ENCODE measurements at places on chromosomes 4 and X.

GRCh38 chr4:22434895-22435294, 81.0 kb downstream of the ADGRA3 start:
- no peak for DNase-seq

DNA sequence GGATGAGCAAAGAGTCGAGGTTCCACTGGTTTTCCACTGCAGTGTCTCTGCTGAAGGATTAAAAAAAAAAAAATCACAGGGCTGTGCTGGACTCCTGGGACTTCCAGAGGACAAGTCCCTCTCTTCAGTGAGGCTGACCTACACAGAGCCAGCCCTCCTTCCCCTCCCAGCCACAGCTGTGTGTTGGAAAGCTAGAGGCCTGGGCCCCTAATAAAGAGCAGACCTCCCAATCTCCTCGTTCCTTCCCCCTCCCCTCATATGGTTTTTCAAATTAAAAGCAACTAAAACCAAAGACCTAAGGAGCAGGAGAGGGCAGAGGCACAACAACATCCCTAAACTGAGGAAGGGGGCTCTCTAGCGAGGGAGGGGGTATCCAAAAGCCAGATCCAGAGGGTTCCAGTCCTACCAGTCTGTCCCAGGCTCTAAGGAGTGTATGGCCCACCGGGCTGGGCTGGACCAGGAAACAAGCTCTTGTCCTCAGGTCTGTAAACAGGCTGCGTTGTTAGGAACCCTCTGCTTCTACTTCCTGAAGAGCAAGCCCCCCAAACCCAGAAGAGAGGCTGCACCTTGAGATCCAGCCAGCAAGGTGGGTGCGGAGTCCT, 4.0 kb upstream of the PDGFRA start:
- DNase-seq, result no peak

DNA sequence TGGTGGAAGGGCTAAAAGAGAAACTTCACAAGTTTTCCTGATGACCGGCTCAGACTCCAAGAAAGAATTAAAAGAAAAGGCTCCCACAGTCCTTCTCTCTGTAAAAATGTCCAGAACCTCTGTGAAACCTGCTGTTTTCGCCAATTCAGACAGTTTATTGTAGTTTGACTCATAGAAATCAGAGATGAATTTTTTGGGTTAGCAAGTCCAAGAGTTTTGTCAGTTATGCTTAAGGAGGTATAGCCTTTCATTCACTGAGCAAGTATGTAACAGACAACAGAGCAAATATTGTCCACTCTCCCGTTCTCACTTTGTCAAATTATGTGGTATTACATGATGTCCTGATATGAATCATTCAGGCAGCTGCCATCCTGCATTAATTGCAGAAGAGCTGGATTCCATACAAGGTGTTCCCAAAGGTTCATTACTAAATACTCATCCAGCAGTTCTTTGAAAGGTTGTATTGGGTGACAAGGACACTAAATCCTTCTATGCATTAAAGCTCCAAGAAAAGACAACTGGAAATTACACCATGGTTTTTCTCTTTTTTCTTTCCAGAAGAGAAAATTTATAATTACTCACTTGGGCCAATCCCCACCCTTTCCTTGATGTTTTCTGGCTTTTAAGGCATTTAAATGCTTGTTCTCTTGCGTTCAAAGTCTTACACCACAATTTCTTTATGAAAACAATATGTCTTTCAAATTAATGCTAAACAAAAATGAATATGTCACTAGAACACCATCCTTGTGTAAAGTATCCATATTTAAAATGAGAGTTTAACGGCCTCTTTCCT, 30.0 kb upstream of the PLAC1 start:
- DNase-seq, result no peak

DNA sequence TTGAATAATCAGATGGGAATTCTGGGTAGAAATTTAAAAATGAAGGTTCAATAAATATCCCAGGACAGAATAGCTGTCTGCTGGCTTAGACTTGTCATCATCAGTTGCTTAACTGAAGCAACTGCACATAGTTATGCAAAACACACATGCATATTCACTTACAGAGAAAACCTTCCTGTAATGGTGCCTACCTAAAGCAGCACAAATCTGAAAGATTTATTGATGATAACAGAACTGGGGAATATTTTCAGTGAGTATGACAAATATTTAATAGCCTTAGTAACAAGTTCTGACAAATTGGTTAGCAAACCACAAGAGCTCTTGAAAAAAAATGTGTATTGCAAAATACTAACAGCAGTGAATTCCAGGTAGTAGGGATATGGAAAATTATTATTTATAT, 606.8 kb upstream of the BOD1L1 start:
- DNase-seq, result no peak

DNA sequence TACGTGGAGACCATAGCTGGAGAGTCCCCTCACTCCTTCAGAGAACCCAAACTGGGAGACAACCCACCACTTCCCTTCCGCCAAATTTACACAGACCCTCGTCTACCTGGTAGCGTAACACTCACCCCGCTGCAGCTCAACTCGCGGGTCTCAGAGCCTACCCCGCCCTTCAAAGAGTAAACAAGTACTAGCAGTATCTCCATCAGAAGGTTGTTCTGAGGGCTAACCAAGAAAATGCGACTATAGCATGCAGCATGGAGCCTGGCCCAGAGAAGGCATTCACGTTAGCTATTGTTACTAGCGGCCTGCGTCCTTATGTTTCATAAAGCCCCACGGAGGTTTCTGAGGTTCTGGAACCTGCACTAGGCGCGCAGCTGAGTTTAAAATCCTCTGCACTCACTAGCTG, 531 bp upstream of the MANBA start:
- no peak for DNase-seq

- DNase-seq, result no peak
Observed at GRCh38 chr4:13905543-13905942, 278.0 kb upstream of the BOD1L1 start.

- DNase-seq, result no peak
Observed at GRCh38 chrX:74492720-74493201, 71.5 kb downstream of the SLC16A2 start.

DNA sequence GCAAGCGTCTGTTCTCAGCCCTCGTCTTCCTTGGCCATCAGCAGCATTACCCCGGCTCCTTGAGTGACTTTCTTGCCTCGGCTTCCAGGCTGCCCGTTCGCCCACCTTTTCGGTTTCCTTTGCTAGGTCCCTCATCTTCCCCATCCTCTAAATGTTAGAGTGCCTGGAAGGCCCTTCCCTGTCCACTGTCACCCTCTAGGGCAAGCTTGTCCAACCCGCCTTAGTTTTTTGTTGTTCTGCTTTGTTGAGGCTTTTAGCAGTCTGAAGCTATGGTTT, 62.7 kb downstream of the TBC1D14 start:
- DNase-seq, result no peak

GRCh38 chrX:153966841-153967535, 4.6 kb downstream of the HCFC1 start:
- DNase-seq, result no peak

- no peak for DNase-seq
Observed at GRCh38 chrX:13293700-13294099, 26.2 kb downstream of the ATXN3L start.

DNA sequence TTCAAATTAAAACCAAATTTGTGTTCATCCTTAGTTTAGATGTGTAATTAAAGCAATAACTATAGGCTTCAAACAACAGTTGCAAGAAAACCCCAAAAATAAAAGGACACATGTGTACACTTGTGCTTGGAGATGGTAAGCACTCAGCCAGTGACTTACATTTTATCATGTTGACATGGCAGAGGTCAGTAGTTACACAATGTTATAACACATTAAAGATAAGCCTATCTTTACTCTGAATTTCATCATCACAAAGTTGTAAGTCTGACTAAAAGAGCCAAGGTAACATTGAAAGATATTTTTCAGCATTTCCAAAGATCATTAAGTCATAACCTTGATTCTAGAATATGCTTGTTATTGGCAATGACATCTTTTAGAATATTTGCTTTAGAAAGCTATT, 98.5 kb upstream of the PNPLA4 start:
- no peak for DNase-seq

DNA sequence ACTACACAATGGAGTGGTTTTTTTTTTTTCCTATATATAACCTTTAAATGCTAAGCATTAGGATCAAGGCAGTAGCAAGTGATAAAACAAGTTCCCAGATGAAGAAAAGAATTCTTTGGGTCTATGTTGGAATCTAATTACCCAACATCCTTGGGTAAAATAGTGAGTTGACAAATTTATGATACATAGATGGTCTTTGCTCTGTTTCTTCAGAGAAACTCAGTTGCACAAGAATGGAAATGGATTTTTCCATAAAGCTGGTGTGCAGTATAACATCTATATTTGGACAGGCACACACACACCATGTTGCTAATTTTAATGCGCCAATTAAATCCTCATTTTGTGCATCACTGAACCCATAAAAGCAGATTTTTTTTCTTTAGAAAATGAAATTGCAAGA, 137.0 kb upstream of the MED14 start:
- DNase-seq, result no peak

DNA sequence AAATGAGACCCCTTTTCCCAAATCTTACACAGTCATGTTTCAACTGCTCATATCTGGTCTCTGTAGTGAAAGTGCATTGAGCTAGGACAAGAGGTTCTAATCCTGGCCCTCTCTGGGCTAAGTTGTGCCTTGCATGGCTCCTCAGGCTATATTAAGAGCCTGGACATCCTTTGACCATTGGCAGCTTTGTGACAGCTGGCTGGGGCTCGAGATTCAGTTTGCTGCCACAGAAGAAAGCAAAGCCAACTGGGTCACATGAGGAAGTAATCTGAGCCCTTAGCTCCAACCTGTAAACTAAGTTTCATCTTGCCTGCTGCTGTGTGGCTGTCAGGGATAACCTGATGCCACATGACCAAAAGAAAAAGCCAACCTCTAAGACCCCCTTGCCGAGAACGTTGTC, 51.8 kb upstream of the JADE1 start:
- DNase-seq, result no peak

GRCh38 chr4:154208424-154208823, 283.2 kb downstream of the DCHS2 start:
- no peak for DNase-seq

GRCh38 chr4:112840061-112840460, 203.1 kb downstream of the LARP7 start:
- DNase-seq, result no peak

- no peak for DNase-seq
Observed at GRCh38 chr4:149835280-149835679, 19.6 kb upstream of the IQCM start.

GRCh38 chr4:36041340-36041739, 203.0 kb downstream of the ARAP2 start:
- DNase-seq, result no peak

DNA sequence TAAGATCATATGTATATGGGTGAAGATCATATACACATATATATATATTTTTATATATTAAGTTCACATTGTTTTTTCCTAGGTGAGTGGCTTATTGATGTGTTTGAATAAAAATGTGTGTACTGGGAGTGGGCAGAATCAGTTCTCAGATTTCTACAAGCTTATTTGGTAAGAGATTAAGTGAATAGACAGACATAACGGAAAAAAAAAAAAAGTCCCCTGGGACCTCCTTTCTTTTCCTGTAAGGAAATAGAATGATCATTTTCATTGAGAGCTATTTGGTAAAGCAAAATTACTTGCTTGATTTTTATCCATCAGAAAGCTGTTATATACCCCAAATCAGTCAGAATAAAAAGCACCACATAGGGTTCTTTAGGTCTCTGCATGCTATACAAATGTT, 597.7 kb downstream of the PCDH18 start:
- DNase-seq, result no peak

DNA sequence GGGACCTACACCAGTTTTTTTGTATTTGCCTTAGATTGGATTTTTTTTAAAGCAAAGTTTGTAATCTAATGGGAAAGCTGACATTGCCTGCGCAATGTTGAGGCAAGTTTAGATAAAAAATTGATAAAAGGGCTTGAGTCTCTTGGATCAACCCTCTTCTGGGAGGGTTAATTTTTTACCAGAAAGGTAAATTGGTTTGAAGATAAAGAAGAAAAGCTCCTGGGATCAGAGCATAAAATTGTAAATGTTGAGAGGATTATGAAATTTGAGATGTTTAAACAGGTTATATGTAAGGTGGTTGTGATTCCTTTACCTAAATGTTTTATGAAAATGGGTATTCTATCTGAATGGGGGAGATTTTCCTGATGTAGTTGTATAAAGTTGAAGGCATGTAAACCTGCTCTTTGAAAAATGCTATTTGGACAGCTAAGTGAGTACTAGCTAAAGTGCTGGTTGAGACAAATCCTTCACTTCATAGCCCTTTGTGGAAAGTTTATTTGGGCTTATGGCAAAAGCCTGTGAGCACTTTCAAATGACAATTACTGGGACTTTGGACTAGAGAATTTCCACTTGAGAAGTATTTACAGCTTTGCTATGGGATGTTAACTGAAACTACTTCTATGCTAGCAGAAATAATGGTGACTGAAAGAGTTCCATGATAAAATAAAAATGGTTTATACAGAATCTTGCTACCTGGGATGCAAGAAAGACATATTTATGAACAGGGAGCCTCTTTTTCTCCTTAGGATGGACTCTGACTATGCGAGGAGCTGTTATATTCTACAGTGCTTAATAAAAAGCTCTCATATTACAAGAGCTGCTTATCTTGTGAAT, 56.2 kb downstream of the UGT2B10 start:
- DNase-seq, result no peak

GRCh38 chr4:188414441-188414840, 275.2 kb downstream of the TRIML1 start:
- no peak for DNase-seq

GRCh38 chr4:177974461-177974860, 532.2 kb upstream of the AGA start:
- no peak for DNase-seq

DNA sequence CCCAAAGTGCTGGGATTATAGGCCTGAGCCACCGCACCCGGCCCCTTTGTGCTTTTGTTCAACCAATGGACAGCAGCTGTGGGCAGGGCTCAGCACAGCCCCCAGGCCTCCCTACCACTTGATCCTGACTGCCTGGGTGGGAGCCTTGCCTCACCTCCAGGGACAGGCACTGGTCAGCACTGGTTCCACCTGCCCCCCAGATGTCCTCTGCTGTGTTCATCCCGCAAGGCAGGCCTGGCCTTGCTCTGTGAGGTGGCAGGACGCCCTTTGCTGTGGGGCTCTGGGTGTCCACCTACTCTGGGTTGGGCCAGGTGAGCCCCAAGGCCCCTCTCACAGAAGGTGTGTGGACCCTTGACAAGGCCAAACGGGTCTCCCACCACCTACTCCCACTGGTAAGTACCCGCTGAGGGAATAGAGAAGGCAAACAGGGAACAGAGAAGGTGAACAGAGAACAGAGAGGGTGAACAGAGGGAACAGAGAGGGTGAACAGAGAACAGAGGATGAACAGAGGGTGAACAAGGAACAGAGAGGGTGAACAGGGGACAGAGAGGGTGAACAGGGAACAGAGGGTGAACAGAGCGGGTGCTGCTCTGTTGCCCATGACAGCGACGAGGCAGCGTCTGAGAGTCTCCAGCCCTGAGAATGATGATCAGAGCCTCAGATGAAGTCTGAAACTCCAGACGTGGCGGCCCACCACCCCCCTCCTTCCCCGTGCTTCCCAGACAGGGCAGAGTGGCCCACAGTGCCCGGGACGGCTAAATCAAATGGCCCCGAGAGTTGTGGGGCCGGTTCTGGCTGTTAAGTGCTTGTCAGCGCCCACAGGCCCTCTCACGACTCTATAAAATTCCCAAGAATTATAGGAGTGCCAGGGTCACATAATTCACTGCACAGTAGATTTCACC, 55.0 kb upstream of the NKX1-1 start:
- DNase-seq, result no peak

All from stimulated activated CD4-positive, alpha-beta T cell treated with anti-CD3 and anti-CD28 coated beads, TNF-alpha, amount 100 ng/mL, for 1 hour (primary cell).